Colonic mucosa (tissue), 4 donors: ENCODE measurements at places on chromosomes 5 and 9.

- DNase-seq = no peak
These were observed 80.1 kb downstream of the ZNF354C start for GRCh38 chr5:179140293-179140692.

DNA sequence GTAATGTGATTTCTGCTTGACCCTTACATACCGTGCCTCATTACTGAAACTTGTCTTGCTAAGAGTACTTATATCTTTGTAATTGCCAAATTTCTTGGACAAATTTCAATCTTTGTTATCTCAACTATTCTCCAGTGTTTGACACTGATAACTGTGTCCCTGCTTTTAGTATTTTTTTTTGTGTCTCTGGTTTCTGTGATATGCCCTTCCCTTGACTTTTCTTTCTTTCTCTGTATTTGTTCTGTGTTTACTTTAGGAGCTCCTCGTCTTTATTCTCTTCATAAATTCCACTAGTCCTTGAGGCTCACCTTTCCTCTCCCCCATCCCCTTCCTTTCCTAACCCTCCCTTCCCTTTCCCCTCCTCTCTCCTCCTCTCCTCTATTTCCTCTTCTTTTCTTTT is 123.7 kb upstream of the FBXL17 start:
- DNase-seq = no peak

GRCh38 chr5:10699987-10700386 is 61.0 kb downstream of the DAP start:
- no peak for DNase-seq

DNA sequence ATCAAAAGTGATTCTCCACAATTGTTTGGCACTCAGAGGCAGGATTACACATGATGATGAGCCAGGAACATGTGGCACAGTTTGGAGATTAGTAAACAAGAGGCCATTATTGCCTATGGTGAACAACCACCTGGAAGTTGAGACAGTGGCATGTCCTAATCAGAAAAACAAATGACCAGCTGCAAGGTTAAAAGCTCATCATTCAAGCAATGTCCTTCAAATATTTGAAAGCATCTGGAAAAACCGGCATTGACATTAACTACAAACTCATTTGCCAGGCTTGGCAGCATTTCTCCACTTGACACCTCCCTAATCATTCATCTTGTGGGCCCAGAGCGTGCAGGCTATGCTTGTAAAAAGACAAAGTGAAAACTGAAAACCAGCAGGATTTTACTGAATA is 80.6 kb upstream of the MEGF10 start:
- no peak for DNase-seq

DNA sequence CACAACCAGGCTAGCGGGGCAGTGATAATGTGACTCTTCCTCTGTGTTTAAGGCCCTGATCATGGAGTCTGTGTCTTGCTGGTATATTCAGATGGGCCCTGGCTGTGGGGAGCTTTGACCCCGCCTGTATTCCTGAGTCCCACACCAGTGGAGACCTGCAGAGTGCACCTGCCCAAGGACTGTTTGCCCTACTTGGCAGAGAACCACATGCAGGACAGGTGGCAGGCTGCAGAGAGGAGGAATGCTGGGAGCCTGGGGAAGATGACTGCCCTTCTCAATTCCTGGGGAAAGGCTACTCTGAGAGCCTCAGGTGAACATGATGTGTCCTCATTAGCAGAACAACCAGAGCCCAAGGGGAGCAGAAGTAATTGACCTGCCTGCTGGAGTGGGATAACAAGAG is 36.2 kb downstream of the IARS1 start:
- no peak for DNase-seq

DNA sequence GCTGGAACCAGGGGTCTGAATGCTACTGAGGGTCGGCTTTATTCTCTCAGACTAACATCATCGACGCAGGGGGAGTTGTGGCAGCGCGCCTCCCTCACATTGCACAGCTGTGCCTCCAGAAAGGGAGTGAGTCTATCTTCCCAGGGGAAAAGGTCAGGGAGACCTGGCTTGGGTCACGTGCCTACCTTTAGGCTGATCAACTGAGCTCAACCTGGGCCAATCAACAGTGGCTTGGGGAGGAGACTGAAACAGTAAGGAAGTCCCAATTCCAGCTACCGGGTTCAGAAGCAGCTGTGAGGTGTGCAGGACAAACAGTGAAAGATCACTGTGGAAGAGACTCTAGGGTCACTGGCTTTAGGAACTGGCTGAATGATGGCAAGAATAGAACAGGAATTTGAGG is 14.3 kb downstream of the SNX30 start:
- DNase-seq = peak; percentile 69

- DNase-seq = no peak
These were observed 1429.3 kb downstream of the EFNA5 start for GRCh38 chr5:106241409-106241808.

- DNase-seq = peak; percentile 79
These were observed 4.1 kb downstream of the PTGS1 start for GRCh38 chr9:122374885-122375420.

DNA sequence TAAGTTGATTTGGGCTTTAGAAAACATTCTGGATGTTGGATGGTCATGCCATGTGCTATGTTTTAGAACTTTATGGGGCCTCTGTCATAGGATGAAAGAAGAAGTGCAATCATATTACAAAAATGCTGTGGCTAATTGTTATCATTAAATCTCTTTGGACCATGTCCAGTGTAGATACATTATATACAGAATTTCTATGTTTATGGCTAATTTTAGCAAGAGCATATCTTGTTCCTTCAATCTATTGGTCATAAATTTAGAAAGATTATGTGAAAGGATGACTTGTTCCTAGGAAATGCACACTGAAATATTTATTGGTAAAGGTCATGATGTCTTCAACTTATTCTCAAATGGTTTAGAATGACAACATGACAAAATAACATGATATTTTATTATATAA is 42.4 kb upstream of the ELL2 start:
- no peak for DNase-seq

DNA sequence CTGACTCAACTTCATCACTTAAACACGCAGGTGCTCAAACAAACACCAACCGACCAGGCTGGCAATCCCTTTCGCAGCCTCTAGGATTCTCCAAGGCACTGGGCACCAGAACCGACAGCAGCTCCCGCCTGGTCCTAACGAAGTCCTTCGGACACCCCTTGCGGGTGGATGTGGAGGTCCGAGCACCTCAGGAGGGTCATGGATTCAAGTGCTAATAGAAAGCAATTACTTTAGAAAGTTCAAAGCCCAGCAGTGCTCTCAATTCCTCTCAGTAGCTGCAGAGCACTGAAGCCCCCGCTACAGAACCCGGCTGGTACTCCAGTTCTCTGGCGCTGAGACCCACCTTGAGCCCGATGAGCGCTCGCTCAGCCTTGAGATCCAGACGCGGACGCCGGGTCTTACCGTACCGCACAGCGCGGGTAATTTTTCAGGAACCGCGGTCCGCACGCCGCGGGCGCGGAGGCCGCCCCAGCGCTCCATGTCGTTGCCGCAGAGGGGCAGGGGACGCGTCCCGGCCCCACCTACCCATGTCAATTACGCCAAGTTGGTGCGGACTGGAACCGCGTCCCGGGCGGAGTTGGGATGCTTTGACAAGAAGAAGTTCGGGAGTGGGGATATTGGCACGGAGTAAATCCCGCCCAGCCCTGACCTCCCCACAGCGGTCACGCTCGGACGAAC is 638 bp downstream of the MARCHF3 start:
- peak; percentile 77 for DNase-seq

- DNase-seq = no peak
These were observed 280.2 kb downstream of the SPOCK1 start for GRCh38 chr5:137218896-137219295.

DNA sequence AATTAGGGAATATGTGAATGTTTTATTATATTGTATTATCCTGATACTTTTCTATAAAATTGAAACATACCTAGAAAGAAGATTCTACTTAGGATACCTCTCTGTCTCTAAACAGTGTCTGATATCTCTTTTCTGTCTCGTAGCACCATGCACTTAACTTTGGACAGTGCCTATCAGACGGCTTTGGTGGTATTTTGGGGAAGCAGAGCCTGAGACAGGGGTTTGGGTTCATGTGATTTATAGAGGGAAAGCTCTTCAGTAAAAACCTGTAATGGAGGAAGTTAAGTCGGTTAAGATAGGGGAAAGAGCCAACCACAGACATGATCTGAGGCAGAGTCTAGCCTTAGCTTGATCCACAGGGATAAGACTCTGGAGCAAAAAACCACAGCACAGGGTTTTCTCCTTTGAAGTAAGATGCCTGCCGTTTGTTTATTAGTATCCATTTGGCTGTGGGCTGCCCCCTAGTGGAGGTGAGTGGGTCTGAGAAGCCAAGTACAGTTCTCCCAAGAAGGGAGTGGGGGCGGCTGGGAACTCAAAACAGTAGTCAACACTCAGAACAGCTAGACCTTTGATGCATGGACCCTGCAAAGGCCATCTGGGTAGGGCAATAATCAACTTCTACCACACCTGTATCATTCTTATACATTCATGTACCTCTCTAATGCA is 141.2 kb upstream of the ASTN2 start:
- peak; percentile 75 for DNase-seq

GRCh38 chr5:150945947-150946346 is 41.2 kb upstream of the ZNF300 start:
- DNase-seq = no peak

DNA sequence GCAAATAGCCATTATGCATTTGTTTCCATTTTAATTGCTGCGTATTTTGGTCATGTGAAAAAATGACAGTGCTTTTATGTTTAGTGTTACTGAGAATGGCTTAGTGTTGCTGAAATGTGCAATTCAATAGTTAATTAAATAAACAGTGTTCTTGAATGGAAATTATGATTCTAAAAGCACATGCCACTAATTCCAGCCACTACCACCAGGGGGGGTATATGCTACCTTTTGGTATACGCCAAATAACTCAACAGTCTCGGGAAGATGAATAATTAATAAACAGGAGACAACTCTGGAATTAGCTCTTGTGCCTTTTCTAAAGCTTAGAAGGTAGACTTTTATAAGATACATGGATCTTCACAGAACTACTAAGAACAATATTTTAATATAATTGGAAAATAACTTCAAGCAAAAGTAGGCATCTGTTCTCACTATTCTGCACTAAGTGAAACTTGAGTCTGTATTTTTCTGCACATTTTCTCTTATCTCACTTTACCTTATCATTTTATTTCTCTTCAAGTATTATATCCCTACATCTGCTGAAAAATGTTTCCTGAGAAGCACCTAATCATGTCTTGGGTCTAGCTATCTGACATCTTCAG is 83.5 kb upstream of the MINAR2 start:
- peak; percentile 55 for DNase-seq

DNA sequence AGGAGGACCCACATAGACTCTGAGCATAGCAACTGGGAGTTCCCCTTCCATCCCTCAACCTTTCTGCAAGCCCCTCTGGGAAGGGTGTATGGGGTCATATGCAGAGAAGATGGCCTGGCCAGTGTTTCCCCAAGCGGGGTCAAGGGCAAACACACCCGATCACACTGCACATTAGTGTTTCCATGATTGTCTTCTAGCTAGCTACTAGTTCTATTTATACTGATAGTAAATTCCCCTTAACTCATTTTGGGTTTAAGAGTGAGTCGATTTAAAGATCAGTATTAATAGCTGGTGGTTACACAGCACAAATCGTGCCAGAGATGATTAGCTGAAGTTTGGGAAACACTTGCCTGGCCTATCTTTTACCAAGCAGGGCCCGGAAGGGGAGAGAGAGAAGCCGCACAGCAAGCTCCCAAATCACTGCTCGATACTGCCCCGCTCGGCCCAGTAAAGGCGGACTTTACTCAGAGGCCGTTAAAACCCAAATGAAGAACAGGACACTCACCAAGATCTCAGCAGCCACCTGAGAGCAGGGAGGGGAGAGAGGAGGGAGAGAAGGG is 29.4 kb upstream of the TNIP1 start:
- no peak for DNase-seq

GRCh38 chr5:79974886-79975285 is 16.2 kb downstream of the MTX3 start:
- no peak for DNase-seq

DNA sequence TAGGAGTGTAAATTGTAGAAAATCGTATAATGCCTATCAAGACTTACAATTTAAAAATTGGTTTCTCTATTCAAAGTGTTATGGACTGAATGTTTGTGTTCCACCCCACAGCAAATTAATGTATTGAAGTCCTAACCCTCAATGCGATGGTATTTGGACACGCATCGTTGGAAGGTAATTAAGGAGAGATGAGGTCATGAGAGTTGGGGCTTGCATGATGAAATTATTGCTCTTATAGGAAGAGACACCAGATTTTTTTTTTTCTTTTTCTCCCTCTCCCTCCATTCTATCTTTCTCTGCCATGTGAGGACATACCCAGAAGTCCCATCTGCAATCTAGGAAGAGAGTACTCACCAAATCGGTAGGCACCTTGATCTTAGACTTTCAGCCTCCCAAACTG is 189.2 kb downstream of the MAN2A1 start:
- no peak for DNase-seq

DNA sequence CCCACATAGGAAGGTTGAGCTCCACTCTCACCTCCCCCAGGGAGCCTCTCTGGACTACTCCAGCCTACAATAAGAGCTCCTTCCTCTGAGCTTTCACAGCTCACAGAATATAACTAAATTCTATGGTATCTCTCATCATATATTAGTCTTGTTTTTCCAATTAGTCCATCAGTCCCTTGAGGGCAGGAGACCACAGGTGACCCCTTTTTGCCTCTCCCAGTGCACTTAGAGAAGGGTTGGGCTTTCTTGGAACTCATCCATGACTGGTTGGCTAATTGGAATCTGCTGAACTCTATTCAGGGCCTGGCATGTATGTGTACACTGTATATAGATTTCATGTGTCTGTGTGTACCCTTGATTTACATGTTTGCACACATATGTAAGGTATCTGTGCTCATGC is 50.4 kb upstream of the ARAP3 start:
- no peak for DNase-seq

GRCh38 chr9:123787416-123787815 is 142.5 kb downstream of the DENND1A start:
- no peak for DNase-seq

GRCh38 chr5:149493316-149493715 is 57.9 kb downstream of the CSNK1A1 start:
- DNase-seq = no peak

DNA sequence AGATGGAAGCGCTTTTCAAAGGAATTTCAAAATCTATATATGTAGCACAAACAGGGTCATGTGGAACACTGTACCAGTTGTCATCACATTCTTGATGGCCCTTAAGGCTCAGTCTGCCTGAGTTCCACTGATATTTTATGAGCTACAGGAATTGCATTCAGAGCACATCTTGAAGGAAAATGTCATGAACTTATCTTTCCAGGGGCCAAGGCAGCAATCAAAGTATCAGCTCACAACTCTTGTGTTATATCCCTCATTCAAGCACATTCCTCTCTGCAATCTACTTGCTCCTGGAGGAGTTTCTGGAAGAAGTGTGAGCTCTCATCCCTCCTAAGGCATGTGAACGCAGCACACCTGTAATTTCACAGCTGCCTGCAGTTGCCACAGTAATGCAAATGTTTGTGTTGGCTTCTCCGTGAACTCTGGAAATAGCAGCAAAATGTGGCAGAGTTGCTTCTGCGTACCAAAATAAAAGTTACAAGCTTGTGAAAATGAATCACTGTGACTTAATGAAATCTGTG is 89.7 kb upstream of the EQTN start:
- no peak for DNase-seq

- DNase-seq = peak; percentile 10
These were observed 81.7 kb downstream of the MACROH2A1 start for GRCh38 chr5:135317286-135317685.

GRCh38 chr9:68560071-68560844 is 19.6 kb upstream of the TMEM252 start:
- DNase-seq = peak; percentile 74
